ENCODE measurements at places on chromosomes 2 and 18.

DNA sequence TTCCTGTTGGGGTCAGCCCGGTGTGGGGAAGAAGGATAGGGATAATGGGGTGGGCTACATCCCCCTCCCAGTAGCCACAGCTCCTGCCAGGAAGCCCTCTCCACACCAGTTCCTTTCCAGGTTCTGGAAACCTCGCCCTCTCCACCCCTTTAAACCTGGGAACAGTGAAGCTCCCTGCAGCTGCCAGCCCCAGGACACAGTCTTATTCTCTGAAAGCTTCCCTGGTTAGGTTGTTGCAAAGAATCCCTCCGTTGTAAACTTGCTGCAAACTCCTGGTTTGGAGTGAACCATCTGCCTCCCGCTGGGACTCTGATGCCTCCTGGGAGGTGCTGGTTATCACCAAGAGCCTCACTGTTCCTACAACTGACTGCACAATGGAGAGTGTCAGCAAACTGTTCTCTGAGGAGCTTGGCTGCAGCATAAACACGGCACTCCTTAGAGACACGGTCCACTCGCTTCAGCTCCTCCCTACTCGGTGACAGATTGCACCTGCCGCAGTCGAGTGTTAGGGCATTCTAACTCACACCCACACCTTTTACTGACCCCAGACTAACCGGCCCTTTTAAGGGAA lies 261.8 kb upstream of the RAB6C start:
- DNase-seq, result no peak

- no peak for DNase-seq
These were observed 17.1 kb downstream of the B3GNT7 start for GRCh38 chr2:231412618-231412963.

DNA sequence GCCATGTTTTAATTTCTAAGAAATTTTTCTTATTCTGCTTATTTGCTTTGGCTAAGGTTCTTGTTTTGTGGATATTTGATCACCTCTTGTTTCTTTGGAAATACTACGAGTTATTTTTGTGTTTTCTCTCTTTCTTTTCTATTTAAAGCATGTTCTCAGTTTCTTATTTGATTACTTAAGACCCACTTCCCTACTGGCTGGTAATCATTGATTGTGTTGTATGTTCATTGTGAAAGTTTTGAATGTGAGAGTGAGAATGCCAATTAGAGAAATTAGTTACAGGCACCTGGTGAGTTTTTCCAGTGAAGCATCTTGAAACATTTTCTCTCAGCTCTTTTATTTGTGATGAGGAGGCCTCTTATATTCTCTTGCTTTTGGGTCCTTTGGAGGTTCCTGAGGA lies 226.7 kb upstream of the MC4R start:
- no peak for DNase-seq

GRCh38 chr2:235934774-235935484 lies 233.3 kb downstream of the GBX2 start:
- no peak for DNase-seq

DNA sequence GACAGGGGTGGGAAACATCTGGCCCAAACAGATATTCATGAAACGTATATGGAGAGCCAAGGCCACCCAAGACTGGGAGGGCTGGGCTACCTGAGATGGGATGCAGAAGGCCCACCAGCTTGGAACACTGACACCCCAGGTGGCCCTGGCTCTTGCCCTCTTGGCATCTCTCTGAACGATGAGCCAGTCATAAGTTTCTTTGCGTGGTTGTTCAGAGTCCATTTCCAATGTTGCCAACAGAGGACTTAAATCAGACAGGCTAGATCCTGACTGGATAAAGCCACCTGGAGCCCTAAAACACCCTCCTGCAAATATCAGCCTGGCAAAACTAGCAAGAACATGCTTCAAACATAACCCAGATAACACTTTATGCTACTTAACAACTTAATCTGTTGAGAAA lies 42.6 kb downstream of the LPIN2 start:
- DNase-seq, result no peak

DNA sequence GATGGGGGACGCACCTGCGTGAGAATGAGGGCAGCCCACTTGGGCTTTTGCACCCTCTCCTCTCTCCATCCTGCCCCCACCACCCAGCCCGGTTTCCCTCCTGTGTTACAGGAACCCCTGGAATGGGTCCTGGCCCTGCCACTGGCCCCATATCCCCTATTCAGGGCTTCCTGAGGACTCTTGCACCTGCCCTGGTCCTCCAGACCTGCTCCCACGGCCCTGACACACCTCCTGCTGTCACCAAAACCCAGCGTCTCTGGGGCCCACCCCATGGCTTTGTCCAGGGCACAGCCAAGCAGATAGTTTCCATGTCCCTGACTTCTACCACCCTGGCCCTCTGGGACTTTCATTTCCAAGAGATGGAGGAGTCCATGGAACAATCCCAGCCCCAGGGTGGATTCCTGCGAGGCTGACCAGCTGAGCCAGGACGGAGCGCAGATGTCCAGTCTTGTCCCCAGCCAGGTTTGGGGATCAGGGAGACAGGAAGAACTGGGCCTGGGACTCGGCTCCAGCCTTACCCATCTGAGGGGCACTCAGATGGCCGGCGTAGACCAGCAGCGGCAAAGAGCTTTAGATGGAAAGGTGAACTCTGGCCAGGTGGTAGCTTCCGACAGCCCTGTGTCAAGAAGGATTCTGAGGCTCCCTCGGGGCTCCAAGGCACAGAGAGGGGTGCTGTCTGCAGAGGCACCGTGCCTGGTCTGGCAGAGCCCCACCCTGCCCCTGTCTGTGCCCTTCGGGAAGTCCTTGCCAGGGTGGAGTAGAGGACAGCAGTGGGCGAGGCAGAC lies 12.0 kb downstream of the GPR35 start:
- DNase-seq, result no peak

- DNase-seq, result no peak
These were observed 179.5 kb upstream of the PARD3B start for GRCh38 chr2:204365811-204366210.

- no peak for DNase-seq
These were observed 20.3 kb upstream of the PDE1A start for GRCh38 chr2:182447163-182447562.

GRCh38 chr18:26493021-26493420 lies 55.3 kb downstream of the KCTD1 start:
- no peak for DNase-seq

GRCh38 chr2:55781542-55781941 lies 87.9 kb upstream of the PNPT1 start:
- DNase-seq, result no peak

DNA sequence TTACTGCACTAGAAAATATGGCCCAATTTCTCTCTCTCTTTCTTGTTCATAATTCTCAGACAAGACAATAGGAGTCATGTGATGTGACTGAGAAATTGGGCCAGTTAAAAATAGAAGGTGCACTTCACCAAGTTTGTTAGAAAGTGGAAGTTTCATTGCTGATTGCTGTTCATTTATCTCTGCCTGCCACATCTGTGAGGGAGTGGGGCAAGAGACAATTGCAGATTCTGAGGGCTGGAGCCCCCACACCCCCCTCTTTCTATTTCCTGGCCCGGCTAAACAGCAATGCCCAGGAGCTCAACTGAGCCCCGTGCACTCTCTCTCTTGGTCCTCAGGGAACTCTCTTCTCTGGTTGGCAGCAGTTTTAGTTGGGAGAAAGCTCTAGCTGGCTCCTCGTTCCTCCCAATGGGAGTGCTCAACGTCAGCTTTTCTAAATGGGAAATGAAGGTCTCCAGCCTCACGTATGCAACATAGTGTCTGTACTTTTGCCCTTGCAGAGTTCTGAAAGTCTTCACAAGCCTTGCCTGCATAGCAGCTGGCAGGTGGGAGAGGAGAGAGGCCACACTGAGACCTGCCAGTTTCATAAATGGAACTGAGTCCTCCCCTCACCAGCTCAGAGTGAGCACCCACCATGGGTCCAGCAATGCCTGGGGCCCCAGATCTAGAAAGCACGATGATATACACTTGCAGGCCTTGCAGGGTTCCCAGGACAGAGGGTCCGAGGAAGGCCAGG lies 115.7 kb downstream of the MYCN start:
- no peak for DNase-seq

DNA sequence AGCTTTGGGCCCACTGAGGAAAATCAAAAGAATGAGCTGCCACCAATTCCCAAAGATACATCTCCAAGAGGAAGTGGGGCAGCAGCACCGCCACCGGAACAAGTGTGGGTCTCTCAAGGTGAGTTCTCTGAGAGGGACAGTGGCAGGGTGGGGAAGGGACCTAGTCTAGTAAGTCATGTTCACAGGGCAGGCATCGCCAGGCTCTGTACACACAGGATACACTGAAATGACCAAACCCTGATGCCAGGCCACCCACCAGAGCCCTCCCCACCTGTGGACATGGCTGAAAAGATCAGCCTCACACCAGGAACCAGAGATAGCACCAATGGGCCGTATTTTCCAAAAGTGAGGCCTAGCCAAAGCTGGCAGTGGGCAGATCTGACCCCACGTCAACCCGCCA lies 108.2 kb upstream of the SMAD2 start:
- DNase-seq, result no peak

- DNase-seq, result no peak
These were observed 12.0 kb downstream of the SLC30A3 start for GRCh38 chr2:27250652-27251379.

- no peak for DNase-seq
These were observed 119.0 kb upstream of the FN1 start for GRCh38 chr2:215554689-215555498.

DNA sequence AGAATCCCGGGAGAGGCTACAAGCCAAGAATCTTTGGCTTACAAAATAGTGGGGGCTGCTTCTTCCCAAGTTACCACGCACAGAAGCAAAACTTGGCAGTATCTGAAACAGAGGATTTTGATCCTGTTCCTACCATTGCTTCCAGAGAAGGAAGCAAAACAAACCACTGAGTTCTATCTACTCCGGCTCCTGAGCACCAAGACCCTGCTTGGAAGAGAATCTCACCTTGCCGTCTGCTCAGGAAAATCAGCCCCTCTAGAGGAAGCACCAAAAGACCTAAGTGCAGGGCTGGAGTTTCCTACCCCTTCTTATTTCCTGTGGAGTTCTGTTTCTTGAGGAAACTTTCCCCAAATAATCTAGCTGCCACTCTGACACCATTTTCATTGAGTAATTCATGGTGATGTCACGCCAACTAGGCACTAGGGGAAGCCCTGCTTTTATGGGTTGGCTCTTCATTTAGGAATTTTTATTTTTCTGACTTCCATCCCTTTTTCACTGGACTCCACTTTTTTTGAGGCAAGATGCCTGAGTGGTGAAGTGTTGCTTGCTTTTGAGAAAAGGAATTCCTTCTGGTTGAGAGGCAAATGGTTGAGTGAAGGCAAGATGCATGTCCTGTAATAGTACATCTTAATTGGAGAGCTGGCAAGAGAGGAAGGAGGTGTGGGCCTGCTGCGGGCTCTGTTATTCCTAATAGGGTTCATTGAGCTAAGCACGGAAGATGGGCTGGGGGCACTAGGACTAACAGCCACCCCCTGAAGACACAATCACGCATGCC lies 36.8 kb upstream of the EML4 start:
- no peak for DNase-seq

DNA sequence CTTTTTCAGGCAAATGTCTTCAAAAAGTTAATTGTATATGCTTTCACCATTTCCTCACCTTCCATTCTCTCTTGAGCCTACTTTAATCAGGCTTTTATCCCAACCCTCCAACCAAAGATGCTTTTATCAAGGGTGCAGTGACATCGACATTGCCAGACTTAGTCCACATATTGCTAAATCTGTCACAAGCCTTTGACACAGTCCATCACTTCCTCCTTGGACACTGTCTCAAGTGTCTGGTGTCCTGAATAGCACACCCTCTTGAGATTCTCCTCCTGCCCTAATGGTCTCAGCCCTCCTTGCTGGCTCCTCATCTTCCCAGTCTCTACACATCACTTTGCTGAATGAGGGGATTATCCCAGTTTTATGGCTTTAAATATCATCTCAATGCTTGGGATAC lies 147.5 kb upstream of the SLC39A10 start:
- no peak for DNase-seq

- no peak for DNase-seq
These were observed 183.6 kb downstream of the MC4R start for GRCh38 chr18:60188958-60189357.

GRCh38 chr2:152444448-152444847 lies 109.5 kb downstream of the FMNL2 start:
- no peak for DNase-seq

- DNase-seq, result no peak
These were observed 83.3 kb downstream of the GALNT14 start for GRCh38 chr2:31054842-31055388.

DNA sequence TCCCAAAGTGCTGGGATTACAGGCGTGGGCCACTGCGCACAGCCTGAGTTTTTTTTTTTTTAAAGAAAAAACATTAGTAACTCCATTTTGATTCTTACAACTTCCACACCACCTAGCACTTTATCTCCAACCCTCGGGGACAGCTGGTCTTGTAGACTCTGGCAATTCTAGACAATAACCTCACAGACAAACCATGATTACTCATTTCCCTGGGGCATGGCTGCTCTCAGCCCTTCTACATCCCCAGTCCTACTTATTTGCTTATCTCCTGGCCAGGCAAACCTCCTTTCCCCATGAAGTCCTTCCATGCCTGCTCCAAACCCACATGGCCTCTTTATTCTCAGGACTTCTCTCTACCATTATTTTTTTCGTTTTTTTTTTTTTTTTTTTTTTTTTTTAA lies 91.1 kb downstream of the ACTR3 start:
- DNase-seq, result no peak

- no peak for DNase-seq
These were observed 509.6 kb upstream of the RAB6C start for GRCh38 chr2:129469871-129470270.

DNA sequence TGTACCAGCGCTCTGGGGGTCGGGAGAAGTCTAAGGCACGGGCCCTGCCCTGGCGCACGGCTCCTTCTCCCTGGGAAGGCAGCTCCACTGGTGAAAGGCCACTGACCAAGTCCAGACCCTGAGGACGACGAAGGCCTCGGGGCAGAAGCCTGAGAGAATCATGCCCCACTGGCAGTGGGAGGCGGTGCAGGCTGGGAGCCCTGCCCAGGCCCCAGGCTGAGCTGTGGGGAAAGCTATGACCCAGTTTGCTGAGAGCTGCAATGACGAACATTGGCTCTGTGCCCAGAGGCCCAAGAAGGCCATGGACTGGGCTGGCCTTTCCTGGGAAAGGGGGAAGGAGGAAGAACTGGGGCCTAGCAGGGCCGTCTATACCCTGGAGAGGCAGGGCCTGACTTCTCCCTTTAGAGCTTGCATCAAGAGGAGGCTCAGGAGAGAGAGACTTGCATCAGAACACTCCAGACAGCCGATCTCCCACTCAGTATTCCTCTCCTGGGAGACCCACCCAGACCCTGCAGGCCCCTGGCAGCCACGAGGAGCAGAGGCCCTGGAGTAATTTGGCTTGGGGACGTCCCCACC lies 32.9 kb downstream of the HS1BP3 start:
- DNase-seq, result no peak

- no peak for DNase-seq
These were observed 523.8 kb upstream of the TNP1 start for GRCh38 chr2:217383620-217384019.

GRCh38 chr2:105618351-105618659 lies 126.4 kb upstream of the NCK2 start:
- DNase-seq, result no peak

- no peak for DNase-seq
These were observed 12.0 kb downstream of the CATIP start for GRCh38 chr2:218368621-218369153.

- no peak for DNase-seq
These were observed 14.0 kb downstream of the TMEM247 start for GRCh38 chr2:46493241-46493970.

Data from stimulated activated CD4-positive, alpha-beta T cell treated with anti-CD3 and anti-CD28 coated beads, Interleukin-1b, Interleukin-23, amount 100 ng/mL, for 1 hour (primary cell).